ENCODE measurements at places on chromosomes 5 and 9.

DNA sequence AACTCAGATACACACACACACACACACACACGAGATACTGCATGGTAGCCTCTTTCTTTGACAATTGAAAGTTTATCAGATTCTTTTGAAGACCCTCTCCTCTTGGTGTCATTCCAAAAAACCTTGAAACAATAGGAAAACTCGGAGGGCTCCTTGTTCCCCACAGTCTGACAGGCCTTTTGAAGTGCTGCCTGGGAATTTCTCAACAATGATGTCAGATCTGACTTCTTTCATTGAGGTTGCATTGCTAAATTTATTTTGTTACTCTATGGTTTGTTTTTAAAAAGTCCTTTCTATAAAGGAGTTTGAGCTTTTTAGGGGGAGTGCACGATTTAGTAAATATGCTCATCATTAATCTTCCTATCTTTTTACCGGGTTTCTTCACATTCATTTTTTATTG is 583.9 kb downstream of the SEMA5A start:
- DNase-seq: no peak

- DNase-seq: no peak
Observed at GRCh38 chr5:142465476-142465875, 140.7 kb upstream of the SPRY4 start.

DNA sequence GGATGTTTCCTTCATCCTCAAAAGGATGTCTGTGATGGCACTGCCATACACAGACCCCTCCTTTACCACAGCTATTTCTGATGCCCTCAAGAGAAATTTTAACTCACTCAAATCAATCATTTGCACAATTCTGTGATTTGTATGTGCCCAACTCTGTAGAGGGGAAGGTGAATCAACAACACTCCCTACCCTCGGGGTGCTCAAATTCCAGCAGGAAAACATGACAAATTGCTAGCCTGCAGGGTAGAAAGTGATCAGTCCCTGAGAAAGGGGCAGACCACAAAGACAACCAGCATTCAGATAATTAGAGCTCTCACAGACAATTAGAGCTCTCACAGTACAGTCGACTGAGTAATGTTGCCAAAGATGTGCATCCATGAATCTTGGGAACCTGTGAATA is 45.3 kb upstream of the FOXE1 start:
- no peak for DNase-seq

GRCh38 chr9:136196404-136197083 is 8.4 kb downstream of the LHX3 start:
- no peak for DNase-seq

DNA sequence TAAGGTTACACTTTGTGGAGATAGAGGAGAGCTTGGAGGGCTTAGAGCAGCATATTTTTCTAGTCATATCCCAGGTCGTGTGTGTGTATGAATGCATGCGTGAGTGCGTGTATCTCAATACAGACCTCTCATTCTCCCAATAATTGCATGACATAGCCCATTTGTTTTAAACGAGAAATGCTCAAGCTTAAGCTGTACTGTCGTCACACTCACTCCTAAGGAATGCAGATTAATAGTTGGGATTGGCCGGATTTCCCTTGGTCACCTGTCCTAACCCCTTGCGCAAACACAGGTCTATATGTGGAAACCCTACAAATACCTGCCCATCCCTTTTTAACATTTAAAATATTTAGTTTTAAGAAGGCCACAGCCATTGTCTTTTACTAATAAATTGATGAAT is 165.8 kb downstream of the SEMA5A start:
- DNase-seq: no peak

DNA sequence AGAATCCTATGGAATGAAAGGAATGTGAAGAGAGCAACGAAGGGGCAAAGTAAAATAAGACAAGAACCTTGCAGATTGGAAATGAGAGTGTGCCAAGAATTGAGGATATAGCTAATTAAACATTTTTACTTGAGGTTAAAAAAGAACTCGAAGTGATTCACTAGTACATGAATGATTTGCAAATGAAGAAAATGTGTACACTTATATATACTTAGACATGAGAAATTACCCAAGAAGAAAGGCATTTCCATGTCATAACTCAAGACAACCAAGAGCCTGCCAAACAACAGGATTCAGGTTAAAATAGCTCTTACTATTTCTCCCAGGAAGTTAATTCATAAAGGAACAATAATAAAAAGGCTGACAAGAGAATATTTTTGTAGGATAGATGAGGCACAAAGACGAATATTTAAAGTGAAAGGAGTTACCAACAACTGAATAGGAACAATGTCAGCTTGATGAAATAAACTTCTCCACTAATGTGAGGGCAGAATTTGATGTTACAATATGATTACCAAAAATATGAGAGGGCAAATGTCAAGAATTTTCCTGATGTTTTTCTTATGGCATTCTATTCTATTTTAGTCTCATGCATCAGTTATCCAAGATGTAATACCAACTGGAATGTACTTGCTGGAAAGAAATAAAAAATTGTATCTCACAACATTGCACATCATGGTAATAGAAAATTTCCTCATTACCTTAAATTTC is 18.9 kb upstream of the NPR3 start:
- DNase-seq: no peak

DNA sequence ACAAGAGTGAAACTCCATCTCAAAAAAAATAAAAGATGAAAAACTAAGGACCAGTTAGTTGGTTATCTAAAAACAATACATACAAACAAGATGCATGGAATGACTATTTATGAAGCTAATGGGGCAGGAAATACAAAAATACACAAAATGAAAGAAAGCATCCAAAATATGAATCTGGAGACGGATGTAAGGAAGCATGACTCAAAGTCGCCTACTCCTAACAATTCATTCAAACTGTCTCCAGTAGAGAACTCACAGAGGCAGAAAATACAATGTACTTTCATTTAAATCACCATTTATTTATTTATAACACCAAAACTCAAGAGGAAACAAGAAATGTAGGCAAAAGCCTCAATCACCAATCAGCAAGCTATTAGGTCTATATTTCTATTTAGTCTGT is 68.4 kb downstream of the SCAI start:
- no peak for DNase-seq

DNA sequence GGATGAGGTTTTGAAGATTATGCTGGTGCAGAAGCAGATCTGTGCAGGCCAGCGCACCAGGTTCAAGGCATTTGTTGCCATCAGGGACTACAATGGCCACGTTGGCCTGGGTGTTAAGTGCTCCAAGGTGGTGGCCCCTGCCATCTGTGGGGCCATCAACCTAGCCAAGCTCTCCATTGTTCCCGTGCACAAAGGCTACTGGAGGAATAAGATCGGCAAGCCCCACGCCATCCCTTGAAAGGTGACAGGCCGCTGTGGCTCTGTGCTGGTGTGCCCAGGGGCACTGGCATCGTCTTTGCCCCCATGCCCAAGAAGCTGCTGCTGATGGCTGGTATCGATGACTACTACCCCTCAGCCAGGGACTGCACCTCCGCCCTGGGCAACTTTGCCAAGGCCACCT is 142.5 kb downstream of the SPATA31D1 start:
- DNase-seq: no peak

DNA sequence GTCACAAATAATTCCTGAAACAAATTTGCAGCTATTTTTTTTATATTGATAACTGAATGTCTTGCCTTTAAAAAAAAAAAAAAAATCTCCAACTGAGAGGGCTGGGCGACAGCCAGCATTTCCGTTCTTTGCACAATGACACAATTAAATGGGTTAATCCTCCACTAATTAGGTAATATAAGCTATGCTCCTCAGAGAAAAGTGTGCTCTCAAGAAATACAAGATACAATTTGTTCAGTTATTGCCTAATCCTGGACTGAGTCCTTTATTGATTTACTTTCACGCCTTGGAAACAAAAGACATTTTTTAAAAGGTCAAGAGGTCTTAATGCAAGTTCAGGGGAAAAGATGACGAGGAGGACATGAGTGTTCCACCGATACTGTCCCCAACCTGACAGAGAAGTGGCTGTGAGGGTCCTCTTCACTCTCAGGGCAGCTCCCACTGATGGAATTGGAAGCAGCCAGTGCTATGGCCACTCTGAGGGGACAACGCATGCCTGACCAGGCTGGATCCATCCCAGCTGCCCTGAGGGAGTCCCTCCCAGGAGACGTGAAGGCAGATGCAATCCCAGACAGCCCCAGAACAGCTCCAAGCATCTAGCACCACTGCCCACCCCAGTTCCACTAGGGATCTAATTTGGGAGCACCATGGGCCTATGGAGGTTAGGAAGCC is 220.7 kb downstream of the GNA14 start:
- DNase-seq: no peak

GRCh38 chr9:128556926-128557634 is 4.7 kb downstream of the SPTAN1 start:
- no peak for DNase-seq

- DNase-seq: no peak
Observed at GRCh38 chr5:82330530-82331270, 52.5 kb upstream of the RPS23 start.

DNA sequence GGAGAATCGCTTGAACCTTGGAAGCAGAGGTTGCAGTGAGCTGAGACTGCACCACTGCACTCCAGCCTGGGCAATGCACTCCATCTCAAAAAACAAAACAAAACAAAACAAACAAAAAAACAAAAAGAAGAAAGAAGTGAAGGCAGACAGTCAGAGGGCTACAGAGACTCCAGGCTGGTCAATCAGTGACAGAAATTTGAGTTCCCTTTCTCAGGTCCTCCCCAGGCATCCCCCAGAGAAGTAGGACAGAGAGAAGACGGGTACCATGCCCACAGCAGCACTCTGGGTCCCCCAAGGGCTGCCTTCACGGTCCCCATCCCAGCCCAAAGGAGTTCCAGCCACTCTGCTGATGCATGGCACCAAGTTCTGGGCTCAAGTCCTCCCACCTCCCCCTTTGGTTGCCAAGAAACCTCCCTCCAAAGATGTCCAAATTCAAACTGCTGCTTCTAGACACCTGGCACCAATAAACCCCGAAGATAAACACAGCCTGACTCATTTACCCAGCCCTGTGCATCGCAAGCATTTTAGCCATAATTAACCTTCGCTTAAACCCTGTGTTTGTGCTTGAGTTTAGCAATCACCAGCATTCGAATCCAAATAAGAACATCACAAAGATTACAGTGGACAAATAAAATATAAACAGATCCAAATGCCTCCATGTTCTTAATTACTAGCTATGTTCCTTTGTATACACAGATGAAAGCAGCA is 24.0 kb downstream of the SEMA4D start:
- peak; percentile 36 for DNase-seq

DNA sequence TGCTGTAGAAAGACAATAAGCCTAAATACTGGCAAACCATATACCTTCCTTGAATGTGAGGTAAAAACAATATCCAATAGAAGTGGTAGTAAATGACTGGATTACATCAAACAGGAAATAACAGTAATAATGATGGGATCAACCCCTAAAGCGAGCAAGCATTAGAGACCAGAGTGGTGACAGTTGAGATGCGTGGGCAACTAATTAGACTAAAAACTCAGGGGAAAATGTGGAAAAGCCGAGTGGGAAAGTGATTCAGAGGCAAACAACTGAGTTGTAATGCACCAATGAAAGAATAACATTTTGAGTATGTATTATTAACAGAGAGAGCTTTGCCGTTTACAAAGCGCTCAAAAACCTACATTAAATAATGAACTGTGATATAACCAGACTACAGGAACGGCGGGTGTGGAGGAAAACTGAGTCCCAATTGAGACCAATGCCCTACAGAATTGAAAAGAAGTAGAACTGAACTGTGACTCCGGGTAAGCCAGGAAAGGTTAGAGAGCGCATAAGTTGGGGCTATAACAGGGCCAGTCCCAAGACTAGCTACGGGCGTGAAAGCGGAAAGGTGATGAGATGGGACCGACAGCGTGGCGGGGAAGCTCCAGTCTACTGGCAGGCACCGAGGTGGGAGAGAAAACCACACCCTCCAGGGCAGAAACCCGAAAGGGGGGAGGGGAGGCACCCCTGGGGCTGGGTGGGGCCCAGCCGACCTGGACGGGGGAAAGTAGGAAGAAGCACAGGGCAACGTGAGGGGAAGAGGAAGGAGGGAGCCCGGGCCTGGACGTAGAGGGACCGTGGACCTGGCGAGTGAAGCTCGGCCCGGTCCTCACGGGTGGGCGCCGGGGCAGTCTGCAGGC is 592 bp downstream of the UBAP2 start:
- DNase-seq: no peak

- no peak for DNase-seq
Observed at GRCh38 chr5:163447191-163447590, 9.8 kb downstream of the CCNG1 start.

- DNase-seq: no peak
Observed at GRCh38 chr9:90521811-90522570, 120.6 kb downstream of the DIRAS2 start.

- no peak for DNase-seq
Observed at GRCh38 chr5:154376481-154376880, 69.3 kb upstream of the SAP30L start.

GRCh38 chr9:35488021-35488420 is 1.9 kb upstream of the RUSC2 start:
- DNase-seq: no peak

DNA sequence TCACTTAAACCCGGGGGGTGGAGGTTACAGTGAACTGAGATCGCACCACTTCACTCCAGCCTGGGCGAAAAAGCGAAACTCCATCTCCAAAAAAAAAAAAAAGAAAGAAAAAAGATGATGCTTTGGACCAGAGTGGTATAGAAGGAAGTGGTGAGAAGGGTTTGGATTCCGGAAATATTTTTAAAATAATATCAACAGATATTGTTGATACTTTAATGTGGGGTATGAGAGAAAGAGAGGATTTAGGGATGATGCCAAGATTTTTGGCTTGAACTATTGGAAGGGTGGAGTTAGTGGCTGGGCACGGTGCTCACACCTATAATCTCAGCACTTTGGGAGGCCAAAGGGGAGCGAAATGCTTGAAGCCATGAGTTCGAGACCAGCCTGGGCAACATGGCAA is 49.6 kb upstream of the PLIN2 start:
- no peak for DNase-seq

GRCh38 chr9:134134949-134135342 is 936 bp upstream of the WDR5 start:
- no peak for DNase-seq

- no peak for DNase-seq
Observed at GRCh38 chr5:72121780-72122445, 14.6 kb downstream of the MAP1B start.
